ENCODE measurements at places on chromosomes 11 and 22.

DNA sequence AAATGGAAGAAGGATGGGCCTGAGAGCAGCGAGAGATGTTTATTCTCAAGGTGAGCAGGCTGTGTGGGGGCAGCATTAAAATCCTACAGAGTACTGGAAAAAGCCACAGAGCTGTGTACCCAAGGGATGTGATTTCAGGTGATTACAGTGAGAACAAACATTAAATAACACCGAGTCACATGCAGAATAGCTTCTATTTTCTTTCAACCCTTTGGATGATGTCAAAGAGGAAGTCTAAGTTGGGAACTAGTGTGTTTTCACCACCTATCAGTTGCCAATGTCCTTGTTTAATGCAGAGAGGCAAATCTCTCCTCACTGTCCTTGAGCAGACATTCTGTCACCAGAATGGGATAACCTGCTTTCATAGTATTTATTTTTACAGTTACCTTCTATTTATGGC is 379.6 kb upstream of the NARS2 start:
- no peak for DNase-seq

DNA sequence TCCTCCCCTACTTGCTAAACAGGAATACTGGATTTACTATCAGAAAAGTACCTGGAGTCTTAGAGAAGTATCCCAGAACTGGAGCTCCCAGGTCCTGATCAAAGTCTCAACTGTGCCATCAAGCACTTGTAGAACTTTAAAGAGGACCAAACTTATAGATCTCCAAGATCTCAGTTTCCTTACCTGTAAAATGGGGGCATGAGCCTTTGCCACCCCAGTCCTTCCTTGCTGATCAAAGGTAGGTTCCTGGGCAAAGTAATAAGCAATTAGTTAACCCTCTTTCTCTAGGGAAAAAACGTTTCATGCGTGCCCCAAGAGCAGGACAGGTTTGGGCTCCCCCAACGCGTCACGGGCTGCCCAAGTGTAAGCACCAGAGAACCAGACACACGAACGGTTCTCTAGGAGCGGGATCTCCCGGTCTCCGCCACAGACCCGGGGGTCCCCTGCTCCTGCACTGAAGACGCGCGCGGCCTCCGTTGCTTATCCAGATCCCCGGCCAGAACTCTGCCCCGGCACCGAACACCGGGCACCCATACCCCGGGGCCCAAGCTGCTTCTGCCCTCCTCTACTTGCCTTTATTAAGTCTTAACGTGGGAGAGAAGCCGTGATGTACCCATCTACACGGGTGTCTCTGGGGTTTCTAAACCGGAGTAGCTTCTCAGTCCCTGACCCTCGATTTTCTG is 505 bp downstream of the ZNF214 start:
- DNase-seq = no peak

DNA sequence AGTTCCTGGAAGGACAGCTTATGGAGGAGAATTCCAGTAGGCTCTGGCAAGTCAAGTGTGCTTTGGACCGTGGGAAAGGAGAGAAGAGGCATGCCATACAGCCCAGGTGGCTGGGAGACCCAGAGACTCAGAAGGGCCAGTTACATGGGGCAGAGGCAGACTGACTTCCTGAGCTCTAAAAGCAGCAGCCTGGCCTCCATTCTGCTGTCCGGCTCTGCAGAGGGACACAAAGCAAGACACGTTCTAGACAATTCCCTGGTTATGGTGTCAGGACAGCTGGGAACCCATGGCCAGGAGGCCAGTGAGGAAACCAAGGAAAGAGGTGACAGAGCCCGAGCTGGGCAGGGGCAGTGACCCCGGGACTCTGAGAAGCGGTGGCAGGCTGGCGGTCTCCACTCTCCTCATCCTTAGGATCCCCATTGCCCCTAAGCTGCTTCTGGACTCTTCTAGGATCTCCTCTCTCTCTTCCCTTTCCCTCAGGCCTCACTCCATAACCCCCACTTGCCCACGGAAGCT is 2.7 kb downstream of the CPT1B start:
- DNase-seq = no peak

DNA sequence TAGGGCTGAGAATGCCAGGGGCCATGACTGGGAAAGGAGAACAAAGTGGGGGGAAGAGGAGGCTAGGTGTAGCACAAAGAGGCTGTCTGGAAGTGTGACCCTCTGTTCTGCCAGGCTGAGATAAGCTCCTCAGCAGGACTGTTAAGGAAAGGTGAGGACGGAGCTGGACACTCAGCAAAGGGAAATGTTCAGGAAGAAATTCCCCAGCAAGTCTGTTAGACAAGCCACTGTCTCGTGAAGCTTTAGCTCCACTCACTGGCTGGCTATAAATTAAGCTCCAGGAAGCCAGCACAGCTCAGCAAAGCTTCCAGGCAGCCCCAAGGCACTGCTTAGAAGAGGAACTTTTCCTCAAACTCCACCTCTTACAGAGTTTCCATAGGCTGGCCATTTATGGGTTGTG is 181.2 kb upstream of the API5 start:
- no peak for DNase-seq

GRCh38 chr11:10092426-10092825 is 201.6 kb downstream of the SBF2 start:
- no peak for DNase-seq

DNA sequence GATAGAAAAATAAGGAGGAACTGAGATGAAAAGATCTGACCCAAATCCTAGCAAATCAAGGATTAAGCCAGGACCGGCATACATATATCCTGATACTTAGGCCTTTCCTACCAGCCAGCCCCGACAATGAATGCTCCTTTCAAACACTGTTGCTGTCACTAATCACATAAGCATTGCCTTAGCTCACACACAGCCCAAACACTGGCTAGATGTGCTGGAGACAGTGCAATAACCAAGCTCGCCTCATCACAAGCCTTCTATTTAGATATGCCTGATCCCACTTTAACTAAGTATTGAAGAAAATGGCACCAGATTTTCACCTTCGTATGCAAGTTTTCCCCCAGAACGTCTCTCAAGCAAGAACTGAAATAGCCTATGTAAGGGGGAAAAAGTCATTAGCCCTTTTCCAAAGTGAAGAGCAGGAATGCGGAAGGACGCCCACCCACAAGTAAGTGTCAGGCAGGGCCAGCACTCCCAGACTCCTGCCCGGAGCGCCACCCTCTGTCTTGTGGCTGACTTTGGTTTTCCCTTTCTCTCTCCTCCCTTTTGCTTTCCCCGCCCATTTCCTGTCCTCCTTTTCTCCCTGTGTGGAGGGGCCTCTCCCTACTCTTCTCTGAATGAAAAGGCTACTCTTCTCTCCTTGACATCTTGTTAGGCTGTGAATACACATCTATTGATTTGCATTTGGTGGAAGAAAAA is 8.9 kb upstream of the OPCML start:
- DNase-seq = no peak

GRCh38 chr11:70510106-70510505 is 111.8 kb downstream of the CTTN start:
- DNase-seq = no peak

- DNase-seq = no peak
These were observed 18.6 kb upstream of the TMA7B start for GRCh38 chr22:39941601-39942000.
